Smooth muscle cell of the brain vasculature (primary cell): ENCODE measurements at places on chromosomes 5 and 9.

DNA sequence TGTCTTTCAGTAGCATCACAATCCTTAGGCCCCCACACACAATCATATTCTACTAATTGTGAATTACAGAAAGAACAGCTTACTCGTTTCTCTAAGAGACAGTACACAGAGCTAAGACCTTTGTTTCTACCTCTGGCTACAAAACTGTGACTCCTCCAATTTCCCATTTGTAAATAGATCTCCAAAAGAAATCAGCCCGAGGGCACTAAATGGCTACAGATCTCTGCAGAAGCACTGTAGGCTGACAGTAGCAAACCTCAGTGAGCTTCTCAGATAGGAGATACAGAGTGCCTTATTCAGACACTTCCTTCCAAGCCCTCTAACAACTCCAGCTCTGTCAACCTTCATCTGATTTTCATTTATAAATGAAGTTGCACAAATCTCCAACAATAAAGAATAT lies 51.0 kb downstream of the EFNA5 start:
- no peak for DNase-seq

- DNase-seq = peak; percentile 43
These were observed 176.6 kb downstream of the FBXL7 start for GRCh38 chr5:15676591-15676990.

DNA sequence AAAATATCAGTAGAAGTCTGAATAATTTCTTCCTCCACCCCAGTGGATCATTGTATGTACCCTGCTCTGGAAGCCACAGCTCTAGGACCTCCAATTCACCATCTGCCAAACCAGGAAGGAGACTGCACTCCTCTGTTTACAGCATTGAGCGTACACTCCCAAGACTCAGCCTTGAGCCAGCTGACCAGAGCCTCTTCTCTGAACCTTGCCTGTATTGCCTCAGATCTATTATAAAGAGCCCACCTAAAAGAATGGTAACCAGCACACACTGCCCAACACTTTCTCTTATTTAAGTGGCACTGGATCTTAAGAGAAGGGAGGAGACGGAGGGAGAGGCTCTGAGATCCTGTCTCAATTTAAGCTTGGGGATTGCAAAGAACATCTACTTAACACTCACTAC lies 217.8 kb upstream of the RASEF start:
- DNase-seq = no peak

DNA sequence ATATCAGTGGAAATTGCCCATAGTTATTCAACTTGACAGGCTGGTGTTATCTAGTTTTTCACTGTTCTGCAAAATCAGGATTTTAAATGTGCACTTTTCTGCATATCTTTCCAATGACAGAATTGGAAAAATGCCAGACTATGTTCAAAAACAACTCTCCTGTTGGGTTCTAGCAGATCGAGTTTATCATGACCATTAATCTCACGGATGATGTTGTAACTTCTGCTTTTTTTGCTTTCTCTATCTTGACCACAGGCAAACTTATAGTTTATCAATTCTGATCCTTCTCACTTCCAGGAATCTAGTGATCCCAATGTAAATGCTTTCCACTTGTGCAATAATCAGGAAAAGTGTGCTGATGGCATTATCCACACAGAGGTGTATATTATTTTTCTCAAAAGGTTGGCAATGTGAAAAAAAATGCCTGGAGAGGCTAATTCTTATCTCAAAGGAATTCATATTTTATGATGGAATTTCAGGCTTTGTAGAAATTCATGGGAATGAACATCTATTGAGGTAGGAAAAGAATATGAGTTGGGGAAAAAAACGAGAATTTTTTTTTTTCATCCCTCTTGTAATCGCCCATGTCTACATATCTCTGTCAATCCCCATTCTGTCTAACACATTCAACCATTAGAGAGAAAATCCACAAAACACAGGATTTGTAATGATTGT lies 73.6 kb upstream of the DAB2 start:
- DNase-seq = no peak

DNA sequence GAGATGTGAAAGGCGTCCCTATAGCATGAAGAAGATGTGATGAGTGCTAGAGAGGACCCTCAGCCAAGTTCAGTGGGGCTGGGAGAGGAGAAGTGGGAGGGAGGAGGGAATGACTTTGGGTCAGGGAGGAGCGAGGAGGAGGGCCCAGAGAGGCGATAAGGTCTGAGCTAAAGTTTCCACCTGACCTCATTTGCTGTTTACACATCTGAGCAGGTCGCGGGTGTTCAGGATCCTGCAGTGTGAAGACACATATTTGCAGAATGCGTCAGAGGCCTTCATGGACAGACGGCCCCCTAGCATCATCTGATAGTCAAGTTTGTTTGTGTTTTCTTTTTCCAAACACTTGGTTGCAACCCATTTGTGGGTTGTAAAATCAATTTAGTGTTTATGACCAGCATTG lies 18.9 kb upstream of the IGFBPL1 start:
- no peak for DNase-seq

- no peak for DNase-seq
These were observed 227.8 kb upstream of the SLC24A2 start for GRCh38 chr9:20016611-20017010.

DNA sequence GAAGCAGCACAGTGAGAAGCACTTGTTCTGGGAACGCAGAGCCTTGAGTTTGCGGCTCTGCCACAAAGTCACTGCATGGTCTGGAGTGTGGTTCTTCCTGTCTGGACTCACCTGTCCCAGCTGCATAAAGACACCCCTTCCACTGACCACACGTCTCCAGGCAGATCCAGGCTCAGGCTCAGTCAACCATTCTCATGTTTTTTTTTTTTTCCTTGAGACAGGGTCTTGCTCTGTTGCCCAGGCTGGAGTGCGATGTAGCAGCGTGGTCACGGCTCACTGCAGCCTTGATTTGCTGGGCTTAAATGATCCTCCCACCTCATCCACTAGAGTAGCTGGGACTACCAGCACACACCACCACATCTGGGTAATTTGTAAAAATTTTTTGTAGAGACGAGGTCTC lies 102.9 kb upstream of the KLF4 start:
- DNase-seq = no peak

DNA sequence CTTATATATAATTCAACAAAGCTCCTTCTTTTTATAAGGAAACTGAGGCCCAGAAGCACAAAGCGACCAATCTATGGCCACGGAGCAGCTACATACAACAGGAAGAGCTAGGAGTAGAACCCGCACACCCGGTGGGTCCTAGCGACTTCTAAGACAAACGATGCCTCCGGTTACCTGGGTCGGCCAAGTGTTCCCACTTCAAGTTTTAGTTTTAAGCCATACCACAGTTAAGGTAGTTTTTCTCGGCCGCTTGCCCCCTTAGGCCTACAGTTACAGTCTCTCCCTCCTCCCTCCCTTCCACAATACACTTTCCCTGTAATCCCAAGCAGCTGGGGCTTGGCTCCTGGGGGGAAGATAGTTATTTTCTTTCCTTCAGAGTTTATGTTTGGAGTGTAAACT lies 533 bp downstream of the SREK1IP1 start:
- no peak for DNase-seq

GRCh38 chr5:33794550-33795181 lies 97.1 kb downstream of the ADAMTS12 start:
- no peak for DNase-seq

DNA sequence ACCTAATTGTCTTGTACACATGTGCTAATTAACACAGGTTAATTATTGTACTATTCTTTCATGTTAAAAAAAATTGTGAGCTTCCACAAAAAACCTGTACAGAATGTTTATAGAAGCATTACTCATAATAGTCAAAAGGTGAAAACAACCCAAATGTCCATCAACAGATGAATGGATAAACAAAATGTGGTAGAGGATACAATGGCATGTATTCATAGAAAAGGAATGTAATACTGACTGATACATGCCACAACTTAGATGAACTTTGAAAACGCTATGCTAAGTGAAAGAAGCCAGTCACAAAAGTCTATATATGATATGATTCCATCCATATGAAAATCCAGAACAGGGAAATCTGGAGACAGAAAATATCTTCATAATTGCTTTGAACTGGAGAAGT lies 25.6 kb downstream of the RRAGA start:
- no peak for DNase-seq

GRCh38 chr9:19252174-19252884 lies 21.8 kb downstream of the DENND4C start:
- no peak for DNase-seq

GRCh38 chr5:88060194-88060593 lies 208.5 kb downstream of the TMEM161B start:
- no peak for DNase-seq

GRCh38 chr5:181121675-181122561 lies 9.1 kb downstream of the OR2V1 start:
- no peak for DNase-seq

DNA sequence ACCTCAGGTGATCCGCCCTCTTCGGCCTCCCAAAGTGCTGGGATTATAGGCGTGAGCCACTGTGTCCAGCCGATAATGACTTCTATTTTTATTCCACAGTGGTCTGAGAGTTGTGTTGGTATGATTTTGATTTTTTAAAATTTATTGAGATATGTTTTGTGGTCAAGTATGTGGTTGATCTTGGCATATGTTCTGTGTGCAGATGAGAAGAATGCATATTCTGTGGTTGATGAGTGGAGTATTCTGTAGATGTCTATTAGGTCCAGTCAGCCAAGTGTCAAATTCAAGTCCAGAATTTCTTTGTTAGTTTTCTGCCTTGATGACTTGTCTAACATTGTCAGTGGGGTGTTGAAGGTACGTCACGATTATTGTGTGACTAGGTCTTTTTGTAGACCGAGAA lies 338.2 kb upstream of the TARS1 start:
- DNase-seq = no peak

- DNase-seq = peak; percentile 32
These were observed 147.6 kb downstream of the MAN2A1 start for GRCh38 chr5:109837231-109837861.
